ENCODE measurements at places on chromosomes 16 and 17.

- no peak for DNase-seq
Observed at GRCh38 chr17:71535321-71535720, 585.5 kb upstream of the SOX9 start.

DNA sequence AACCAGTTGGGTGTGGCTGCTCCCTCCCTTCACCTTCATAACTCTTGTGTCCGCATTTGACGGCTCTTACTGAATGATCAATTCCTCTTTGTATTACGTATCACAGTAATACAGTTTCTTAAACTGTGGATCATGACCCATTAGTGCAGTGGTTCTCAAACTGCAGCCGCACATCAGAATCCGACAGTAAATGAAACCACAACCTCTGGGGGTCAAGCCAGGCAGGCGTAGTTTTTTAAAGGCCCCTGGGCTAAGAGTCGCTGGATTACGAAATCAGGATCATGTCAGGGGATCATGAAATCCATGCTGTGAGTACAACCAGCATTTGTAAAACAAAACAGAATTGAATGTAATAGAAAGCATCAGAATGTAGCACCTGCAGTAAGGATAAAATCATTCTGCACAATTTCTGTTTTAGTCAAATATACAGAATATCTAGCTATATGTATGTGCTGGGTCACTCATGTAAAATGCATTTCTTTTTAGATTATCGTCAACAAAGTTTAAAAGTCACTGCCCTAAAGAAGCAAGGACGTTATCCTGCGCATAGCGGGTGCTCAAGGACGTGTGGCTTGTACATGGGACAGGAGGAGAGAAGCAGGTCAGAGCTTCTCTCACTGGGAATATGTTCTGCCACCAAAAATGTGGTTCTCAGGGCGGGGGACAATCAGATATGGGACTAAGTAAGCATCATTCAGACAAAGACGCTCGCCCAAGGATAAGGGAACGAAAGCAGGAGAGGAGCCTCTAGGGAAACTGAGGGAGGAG, 113.1 kb downstream of the ZFHX3 start:
- DNase-seq: no peak

DNA sequence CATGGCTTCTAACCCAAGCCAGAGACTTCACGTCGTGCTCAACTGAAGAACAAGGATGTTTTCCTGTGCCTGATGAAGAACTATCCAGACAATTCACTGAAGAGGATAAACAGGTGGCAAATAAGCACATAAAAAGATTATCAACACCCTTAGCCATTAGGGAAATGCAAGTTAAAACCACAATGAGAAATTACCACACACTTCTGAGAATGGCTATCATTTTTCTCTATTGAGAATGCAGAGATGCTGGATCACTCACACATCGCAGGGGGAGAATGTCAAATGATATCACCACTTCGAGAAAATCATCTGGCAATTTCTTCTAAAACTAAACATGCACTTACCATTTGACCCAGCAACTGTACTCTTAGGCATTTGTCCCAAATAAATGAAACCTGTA, 162.8 kb downstream of the IRX3 start:
- no peak for DNase-seq

DNA sequence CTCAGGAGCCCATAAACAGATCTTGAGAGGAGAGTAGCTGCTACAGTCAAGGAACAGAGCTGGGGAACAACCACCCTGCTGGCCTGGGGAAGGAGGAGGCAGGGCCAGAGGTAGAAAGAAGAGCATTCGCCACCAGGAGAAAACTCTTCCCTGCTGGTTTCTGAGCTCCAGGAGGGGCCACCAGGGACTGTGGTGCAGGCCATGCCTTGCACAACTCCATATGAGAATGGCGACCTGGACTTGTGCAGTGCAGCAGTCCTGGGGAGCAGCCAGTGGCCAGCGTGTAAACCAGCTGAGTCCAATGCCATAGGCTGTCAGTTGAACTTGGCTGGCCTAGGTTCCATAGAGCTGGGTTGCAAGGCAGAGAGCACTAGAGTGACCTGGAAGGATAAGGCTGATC, 11.6 kb downstream of the SLC13A2 start:
- DNase-seq: no peak

DNA sequence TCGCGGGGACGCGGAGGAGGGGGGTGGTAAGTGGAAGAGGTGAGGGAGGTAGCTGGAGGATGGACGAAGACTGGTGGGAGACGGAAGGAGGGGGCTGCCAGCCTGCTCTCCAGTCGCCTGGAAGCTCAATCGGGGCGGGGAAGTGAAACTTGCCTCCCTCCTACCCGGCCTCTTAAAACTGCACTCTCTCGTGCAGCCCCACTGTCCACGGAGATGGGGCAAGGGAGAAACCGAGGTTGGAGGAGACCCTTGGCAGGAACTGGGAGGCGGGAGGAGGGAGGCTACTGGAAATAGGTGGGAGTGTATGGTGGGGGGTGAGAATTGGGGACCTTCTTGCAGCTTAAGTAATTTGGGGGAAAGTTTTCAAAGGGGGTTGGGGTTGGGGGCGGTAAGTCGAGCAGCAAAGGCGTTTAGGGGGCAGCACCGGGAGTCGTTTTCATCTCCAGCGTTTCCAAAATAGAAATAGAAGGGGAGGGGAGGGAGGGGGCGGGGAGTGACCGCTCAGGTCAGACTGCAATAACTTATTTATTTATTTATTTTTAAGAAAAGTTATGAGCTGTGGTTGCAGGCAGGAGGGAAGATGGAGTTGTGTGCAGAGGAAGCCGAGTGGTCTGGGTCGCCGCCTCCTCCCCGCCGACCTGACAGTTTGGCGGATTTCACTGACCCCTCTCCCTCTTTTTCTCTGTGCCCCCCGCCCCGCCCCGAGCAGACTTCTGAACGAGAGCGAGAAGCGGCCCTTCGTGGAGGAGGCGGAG, 1.4 kb downstream of the SOX9 start:
- DNase-seq: no peak

DNA sequence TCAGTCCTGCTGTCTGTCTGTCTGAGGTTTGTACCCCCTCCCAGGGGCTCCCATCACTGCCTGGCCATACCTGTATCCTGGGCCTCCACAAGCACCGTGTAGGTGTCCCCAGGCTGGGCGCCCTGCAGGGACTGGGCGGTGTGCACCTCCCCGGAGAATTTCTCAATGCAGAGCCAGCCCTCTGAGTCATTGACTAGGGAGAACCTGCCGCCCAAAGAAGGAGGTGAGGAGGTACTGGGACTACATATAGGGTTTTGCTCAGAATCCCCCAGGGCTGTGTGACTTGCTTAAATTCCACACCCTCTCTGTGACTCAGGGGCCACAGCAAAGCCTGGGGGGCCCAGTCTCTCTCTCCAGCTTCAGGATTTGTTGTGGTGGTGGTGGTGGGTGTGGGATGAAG, 7.6 kb downstream of the CDH16 start:
- DNase-seq: no peak

DNA sequence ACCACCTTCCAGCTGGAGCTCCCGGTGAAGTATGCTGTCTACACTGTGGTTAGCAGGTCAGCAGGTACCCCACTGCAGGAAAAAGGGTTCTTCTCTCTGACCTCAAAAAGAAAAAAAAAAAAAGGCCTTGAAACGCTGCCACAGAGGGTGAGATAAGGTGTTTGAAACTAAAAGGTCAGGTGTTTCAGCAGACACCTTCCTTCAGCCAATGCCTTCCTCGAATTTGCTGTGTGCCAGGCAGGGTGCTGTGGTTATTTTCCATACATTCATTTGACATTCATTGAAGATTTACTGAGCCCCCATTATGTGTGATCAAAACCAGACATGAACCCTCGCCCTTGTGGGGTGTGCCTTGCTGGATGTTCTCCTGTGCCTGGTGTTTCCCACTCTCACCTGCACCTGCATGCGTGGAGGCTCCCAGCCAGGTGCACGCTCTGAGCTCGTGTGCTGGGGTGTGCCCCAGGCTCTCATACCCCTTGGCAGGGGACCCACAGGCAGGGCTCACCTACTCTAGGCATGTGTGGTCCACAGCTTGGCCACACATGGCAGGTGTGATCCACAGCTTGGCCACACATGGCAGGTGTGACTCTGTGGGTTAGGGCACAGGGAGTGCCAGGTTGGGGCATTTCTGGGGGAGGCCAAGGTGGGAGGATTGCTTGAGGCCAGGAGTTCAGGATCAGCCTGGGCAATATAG, 15.8 kb upstream of the ITGAD start:
- DNase-seq: no peak

- no peak for DNase-seq
Observed at GRCh38 chr16:53964145-53964790, 260.3 kb downstream of the FTO start.

- no peak for DNase-seq
Observed at GRCh38 chr17:50861334-50861676, 4.8 kb downstream of the TOB1 start.

- DNase-seq: peak; percentile 86
Observed at GRCh38 chr16:50065624-50066481, at the start of gene HEATR3. Gene HEATR3 (plus strand): TSS chr16:50065970. CDS start chr16:50066132, 162 bp downstream.

- DNase-seq: peak; percentile 9
Observed at GRCh38 chr16:64450177-64450576, 671.7 kb downstream of the CDH11 start.

DNA sequence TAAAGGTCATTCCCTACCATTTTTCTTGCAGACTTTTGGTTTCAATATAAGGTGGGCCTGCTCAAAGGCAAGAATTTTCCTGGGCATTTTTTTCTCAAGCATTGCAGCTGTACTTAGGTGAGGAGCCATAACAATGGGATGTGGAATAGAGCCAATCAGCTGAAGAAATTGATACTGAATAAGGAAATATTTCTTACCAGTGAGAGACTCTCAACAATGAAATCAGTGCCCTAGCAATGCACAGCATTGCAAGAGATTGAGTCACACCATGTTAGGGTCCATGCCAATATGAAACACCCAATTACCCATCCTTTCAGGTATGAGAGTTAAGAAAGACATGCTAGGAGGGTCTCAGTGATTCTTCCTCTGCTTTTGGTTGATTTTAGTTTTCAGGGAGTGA, 237.6 kb downstream of the SOX9 start:
- peak; percentile 45 for DNase-seq

DNA sequence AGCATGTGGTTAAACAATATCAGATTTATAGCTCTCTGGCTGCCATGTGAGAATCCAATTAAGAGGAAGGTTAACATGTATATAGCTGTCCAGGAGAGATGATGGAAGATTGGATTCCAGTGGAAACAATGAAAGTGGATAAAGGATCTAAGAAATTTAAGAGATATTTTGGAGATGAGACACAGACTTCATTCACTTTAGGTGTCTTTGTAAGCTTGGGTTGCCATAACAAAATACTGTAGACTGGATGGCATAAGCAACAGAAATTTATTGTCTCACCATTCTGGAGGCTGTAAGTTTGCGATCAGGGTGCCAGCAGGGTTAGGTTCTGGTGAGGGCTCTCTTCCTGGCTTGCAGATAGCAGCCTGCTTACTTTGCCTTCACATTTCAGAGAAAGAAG, 155.9 kb upstream of the MYOCD start:
- DNase-seq: no peak

GRCh38 chr17:39194089-39194984, 3.1 kb downstream of the CACNB1 start:
- DNase-seq: peak; percentile 69

DNA sequence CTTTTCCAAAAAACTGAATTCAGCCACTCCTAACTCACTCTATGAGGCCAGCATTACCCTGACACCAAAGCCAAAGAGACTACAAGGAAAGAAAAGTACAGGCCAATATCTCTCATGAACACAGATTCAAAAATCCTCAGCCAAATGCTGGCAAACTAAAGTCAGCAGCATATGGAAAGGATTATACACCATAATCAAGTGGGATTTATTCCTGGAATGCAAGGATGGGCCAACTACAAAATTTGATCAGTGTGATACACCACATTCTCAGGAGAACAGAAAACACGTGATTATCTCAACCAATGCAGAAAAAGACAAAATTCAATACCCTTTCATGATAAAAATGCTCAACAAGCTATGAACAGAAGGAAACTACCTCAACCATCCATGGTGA, 7.7 kb upstream of the AATK start:
- no peak for DNase-seq

DNA sequence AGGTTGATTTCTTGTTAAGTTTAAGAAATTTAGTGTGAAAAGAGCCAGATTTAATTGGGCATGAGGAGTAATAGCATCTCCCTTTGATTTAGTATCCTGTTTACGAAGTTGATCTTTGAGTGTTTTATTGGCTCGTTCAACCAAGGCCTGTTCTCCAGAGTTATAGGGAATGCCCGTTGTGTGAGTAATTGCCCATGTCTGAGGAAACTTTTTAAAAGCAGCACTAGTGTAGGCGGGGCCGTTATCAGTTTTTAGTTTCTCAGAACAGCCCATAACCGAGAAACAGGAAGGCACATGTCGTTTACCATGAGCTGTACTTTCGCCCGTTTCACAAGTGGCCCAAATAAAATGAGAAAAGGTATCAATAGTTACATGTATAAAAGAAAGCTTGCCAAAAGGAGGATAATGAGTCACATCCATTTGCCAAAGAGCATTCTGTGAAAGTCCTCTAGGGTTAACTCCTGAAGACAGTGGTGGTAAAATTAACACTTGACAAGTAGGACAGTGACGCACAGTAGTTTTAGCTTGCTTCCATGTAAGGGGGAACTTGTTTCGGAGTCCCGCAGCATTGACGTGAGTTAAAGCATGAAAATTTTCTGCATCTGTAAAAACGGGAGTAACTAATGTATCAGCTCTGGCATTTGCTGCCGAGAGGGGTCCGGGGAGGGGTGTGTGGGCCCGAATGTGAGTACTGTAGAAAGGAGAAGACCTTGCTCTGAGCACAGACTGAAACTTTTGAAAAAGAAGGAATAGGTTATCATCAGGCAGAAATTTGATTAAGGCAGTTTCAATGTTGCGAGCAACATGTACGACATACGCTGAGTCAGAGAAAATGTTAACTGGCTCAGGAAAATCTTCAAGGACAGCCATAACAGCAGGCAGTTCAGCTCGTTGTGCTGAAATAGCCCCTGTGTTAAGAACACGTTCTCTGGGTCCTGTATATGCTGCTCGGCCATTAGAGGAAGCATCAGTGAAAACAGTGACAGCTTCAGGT, 18.5 kb upstream of the KCTD5 start:
- DNase-seq: no peak

- no peak for DNase-seq
Observed at GRCh38 chr16:3937066-3937875, 56.8 kb upstream of the CREBBP start.

- no peak for DNase-seq
Observed at GRCh38 chr17:31550389-31551056, 159.0 kb downstream of the RAB11FIP4 start.

DNA sequence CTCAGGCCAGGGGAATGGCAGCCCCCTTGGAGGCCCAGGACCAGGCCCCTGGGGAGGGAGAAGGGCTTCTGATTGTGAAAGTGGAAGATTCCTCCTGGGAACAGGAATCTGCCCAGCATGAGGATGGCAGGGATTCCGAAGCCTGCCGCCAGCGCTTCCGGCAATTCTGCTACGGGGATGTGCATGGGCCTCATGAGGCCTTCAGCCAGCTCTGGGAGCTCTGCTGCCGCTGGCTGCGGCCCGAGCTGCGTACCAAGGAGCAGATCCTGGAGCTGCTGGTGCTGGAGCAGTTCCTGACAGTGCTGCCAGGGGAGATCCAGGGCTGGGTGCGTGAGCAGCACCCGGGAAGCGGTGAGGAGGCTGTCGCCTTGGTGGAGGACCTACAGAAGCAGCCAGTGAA, 2.4 kb downstream of the ZNF213 start:
- no peak for DNase-seq

- DNase-seq: no peak
Observed at GRCh38 chr16:89550421-89551007, 10.0 kb upstream of the RPL13 start.

- no peak for DNase-seq
Observed at GRCh38 chr17:40454613-40454995, 11.4 kb downstream of the IGFBP4 start.

Data from brain microvascular endothelial cell (primary cell).